ENCODE measurements at places on chromosomes 12 and 14.

GRCh38 chr14:65709576-65709975 is 297.0 kb downstream of the FUT8 start:
- H3K36me3 ChIP-seq: peaks cover 50% of the 10 kb centered on the region
- H3K27ac ChIP-seq: no peak overlapping the region
- DNase-seq: no peak
- H3K4me3 ChIP-seq: no peak overlapping the region
- H3K27me3 ChIP-seq: no peaks in the 10 kb centered on the region

GRCh38 chr12:4214877-4215228 is 58.7 kb upstream of the CCND2 start:
- H3K36me3 ChIP-seq: peaks cover 2% of the 10 kb centered on the region
- peak overlapping the region; percentile 87 for H3K27ac ChIP-seq
- H3K4me1 ChIP-seq: peaks cover 33% of the 10 kb centered on the region
- H3K4me3 ChIP-seq: peak overlapping the region; percentile 31

DNA sequence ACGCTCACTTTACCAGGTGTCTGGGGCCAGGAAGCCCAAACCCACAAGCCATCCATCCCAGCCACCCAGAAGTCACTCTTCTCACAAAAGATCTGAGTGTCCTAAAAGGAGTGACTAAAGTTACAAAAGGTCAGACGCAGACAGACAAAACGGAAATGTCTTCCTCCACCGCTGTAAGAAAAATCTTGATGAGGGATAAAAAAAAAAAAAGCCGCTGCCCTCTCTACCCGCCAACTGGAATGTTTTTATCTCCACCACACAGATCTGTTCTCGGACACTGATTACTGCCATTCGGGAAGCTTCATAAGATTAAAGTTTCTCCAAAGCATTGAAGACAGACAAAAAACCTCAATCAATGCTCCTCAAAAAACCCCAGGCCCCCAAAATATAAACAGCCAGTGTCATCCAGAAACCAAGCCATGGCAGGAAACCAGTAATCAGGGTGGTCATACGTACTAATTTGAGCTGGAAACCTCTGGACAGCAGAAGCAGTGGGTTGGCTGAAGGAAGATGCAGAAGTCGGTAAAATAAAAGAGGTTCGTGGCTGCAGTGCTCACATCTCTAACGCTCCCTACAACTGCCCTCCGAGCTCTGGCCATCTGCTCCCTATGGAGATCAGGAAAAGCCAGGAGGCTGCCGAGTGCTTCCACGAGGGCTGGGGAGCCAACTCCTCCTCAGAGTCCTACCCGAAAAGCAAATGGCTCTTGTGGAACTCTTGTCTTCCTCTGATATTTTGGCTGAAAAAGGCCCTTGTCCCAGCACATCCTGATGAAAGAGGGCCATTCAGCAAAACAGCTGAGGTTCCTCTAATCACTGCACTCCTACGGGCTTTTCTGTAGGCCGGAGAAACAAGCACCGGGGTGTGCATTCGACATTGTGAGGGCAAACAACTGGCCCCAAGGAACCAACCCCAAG is 30.3 kb downstream of the SSH1 start:
- no peak overlapping the region for H3K4me3 ChIP-seq
- no peak for DNase-seq
- H3K36me3 ChIP-seq: peaks cover 20% of the 10 kb centered on the region
- H3K27me3 ChIP-seq: no peaks in the 10 kb centered on the region
- H3K4me1 ChIP-seq: peaks cover 68% of the 10 kb centered on the region

DNA sequence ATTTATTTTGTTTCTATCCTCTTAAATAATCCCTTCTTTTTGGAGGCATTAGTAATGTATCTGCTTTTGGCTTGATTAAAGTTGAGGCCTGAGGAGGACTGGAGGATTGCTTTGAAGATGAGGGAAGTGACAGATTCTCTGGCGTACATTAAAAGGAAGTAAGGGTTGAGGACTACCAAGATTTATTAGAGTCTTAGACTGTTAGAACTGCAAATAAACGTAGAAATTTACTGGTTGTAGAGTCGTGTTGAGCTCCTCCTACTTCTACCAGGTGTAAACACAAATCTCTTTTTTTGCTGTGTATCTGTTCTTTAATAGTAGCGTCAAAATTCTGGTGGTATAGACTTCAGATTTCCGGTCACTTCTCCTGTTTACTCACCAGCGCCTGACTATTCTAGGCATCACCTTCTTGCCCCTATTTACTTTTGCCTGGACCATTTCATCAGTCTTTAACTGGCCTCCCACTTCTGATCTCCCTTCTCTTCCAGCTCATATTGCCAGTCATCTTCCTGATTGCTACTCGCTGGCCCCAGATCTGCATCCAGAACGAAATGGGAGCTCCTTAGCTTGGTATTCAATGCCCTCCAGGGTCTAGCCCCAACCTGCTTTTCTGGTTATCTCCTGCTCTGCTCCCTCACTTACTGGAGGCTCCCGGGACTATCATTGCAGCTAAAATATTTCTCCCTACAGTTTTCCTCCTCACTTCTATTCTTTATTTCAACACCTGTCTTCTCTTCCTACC is 8.4 kb upstream of the EID3 start:
- no peak overlapping the region for H3K27ac ChIP-seq
- DNase-seq: no peak
- peaks cover 60% of the 10 kb centered on the region for H3K4me1 ChIP-seq
- no peaks in the 10 kb centered on the region for H3K27me3 ChIP-seq
- H3K4me3 ChIP-seq: no peak overlapping the region

GRCh38 chr12:54066408-54066807 is 12.8 kb downstream of the HOXC4 start:
- no peaks in the 10 kb centered on the region for H3K36me3 ChIP-seq
- no peak overlapping the region for H3K4me3 ChIP-seq
- no peak overlapping the region for H3K27ac ChIP-seq
- peaks cover 56% of the 10 kb centered on the region for H3K27me3 ChIP-seq
- H3K4me1 ChIP-seq: no peaks in the 10 kb centered on the region

- peaks cover 1% of the 10 kb centered on the region for H3K4me1 ChIP-seq
- peak; percentile 41 for DNase-seq
- H3K36me3 ChIP-seq: peaks cover 8% of the 10 kb centered on the region
- H3K27me3 ChIP-seq: no peaks in the 10 kb centered on the region
- H3K27ac ChIP-seq: no peak overlapping the region
Observed at GRCh38 chr12:117025481-117026151, 73.6 kb downstream of the TESC start.

- H3K4me1 ChIP-seq: peaks cover 26% of the 10 kb centered on the region
- DNase-seq: no peak
- H3K27ac ChIP-seq: no peak overlapping the region
- H3K27me3 ChIP-seq: no peaks in the 10 kb centered on the region
- no peak overlapping the region for H3K4me3 ChIP-seq
- H3K36me3 ChIP-seq: no peaks in the 10 kb centered on the region
Observed at GRCh38 chr14:97543816-97544215, 746.6 kb downstream of the VRK1 start.

GRCh38 chr12:76591476-76591875 is 31.9 kb upstream of the OSBPL8 start:
- no peaks in the 10 kb centered on the region for H3K27me3 ChIP-seq
- DNase-seq: no peak
- peaks cover 13% of the 10 kb centered on the region for H3K4me1 ChIP-seq
- no peaks in the 10 kb centered on the region for H3K36me3 ChIP-seq
- H3K27ac ChIP-seq: no peak overlapping the region
- no peak overlapping the region for H3K4me3 ChIP-seq

DNA sequence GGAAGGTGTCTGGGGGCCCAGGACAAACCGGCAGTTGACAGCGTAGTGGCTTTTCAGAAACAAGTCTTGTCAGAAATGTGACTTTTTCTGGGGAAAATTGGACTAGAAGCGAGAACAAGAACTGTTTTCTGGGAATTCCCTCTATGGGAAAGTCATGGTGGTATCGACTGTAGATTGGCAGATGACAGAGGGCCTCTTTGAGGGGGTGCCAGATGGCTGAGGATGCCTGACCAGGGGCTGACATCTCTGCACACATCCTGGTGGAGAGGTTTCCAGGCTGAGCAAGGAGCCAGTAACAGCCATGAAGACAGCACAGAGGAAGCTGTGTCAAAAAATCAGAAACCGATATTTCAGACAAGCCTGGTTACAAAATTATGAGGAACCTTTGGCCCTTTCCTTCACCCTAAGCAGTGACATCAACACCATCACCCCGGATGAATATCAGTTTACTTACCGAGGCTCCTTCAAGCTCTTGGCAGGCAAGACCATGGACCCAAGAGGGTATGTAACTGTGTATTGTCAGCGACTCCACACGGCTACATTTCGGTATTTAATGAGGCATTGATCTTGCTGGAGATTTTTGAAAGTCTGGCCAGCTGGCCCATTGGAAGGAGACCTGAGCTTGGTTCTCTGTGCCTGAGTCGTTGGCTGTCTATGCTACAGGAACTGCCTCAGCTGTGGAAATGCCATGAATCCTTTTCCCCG is 1525.3 kb upstream of the TMEM132C start:
- no peaks in the 10 kb centered on the region for H3K4me1 ChIP-seq
- H3K27ac ChIP-seq: no peak overlapping the region
- no peaks in the 10 kb centered on the region for H3K27me3 ChIP-seq
- no peak for DNase-seq

GRCh38 chr14:23018107-23018506 is 8.2 kb upstream of the C14orf93 start:
- no peak for DNase-seq
- H3K27me3 ChIP-seq: no peaks in the 10 kb centered on the region
- no peak overlapping the region for H3K27ac ChIP-seq
- H3K4me3 ChIP-seq: no peak overlapping the region
- peaks cover 35% of the 10 kb centered on the region for H3K4me1 ChIP-seq

GRCh38 chr14:55131370-55132137 is 2.5 kb downstream of the LGALS3 start:
- H3K27ac ChIP-seq: peak overlapping the region; percentile 43
- H3K4me3 ChIP-seq: peak overlapping the region; percentile 21
- no peak for DNase-seq

DNA sequence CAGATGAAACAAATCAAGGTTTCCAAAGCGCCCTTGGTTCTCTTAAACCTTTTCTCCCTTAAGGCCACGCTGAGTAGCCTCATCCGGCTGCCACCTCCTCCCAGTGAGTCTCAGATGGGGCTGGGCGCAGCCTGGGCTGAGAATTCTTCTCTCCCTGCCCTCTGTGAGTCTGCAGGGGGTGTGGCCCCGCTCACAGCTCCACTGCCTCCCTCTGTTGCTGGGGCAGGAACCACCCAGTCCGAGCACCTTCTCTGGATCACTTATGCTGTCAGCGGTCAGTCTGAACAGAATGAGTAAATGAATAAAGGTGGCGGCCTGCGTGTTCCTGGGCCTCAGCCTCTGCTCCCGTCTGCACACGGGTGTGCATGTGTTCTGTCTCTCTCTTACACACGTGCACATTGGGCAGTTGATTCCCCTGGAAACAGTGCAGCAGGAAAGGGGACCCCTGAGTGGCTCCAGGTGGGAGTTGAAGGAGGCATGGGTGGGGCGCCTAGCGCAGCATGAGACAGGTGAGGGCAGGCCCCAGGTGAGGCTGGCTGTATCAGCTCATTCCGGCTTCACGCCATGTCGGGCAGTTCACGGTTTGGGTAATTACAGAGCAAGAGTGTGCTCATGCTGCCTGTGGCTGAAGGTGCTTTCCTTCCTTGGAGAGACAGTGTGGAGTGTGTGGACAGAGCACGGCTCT is 4.3 kb downstream of the PAPLN start:
- H3K36me3 ChIP-seq: peaks cover 2% of the 10 kb centered on the region
- no peak for DNase-seq
- H3K4me1 ChIP-seq: peaks cover 29% of the 10 kb centered on the region
- no peak overlapping the region for H3K27ac ChIP-seq

DNA sequence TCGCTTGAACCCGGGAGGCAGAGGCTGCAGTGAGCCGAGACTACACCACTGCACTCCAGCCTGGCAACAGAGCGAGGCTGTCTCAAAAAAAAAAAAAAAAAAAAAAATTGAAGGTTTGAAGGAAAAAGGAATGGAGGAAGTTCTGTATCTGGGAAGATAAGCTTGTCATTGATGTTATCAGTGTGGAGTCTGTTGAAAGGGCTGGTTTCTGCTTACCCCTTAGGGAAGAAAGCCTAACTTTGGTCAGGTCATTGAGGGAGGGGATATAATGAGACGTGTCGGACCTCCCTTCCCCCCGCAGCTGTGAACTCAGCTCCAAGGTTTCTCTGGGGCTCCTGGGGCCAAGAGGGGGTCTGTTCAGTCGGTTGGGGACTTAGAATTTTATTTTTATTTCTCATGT is 16.4 kb downstream of the DAO start:
- no peak for DNase-seq
- H3K4me1 ChIP-seq: no peaks in the 10 kb centered on the region
- no peaks in the 10 kb centered on the region for H3K36me3 ChIP-seq
- H3K4me3 ChIP-seq: no peak overlapping the region
- H3K27me3 ChIP-seq: peaks cover 11% of the 10 kb centered on the region
- H3K27ac ChIP-seq: no peak overlapping the region

- H3K27me3 ChIP-seq: no peaks in the 10 kb centered on the region
- DNase-seq: peak; percentile 8
Observed at GRCh38 chr14:45426685-45427282, 173.8 kb upstream of the MIS18BP1 start.

GRCh38 chr12:56150563-56150962 is 1.8 kb upstream of the MYL6B start:
- H3K27ac ChIP-seq: peak overlapping the region; percentile 98
- no peaks in the 10 kb centered on the region for H3K27me3 ChIP-seq
- H3K36me3 ChIP-seq: peaks cover 15% of the 10 kb centered on the region

- H3K27me3 ChIP-seq: no peaks in the 10 kb centered on the region
- no peak for DNase-seq
- H3K36me3 ChIP-seq: peaks cover 11% of the 10 kb centered on the region
- H3K4me3 ChIP-seq: no peak overlapping the region
Observed at GRCh38 chr14:23102801-23103200, 2.0 kb downstream of the CIROP start.

DNA sequence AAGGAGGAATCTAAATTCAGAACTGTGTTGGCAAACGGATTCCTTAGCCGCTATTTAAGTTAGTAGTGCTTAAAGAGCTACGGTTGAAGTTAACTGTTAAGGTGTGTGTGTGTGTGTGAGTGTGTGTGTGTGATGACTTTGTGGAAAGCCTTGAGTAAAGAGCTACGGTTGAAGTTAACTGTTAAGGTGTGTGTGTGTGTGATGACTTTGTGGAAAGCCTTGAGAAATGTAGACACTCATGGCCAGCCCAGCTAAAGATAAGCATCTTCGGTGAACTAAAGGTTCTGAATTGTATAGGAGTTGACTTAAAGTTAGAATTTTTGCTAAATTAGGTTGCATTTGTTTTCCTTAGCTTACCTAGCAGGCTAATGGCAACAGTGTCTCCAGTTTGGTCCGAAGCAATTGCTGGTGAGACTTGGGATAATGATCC is 1.4 kb downstream of the KTN1 start:
- H3K4me3 ChIP-seq: peak overlapping the region; percentile 84
- peak overlapping the region; percentile 85 for H3K27ac ChIP-seq
- DNase-seq: peak; percentile 14
- peaks cover 43% of the 10 kb centered on the region for H3K4me1 ChIP-seq
- H3K27me3 ChIP-seq: no peaks in the 10 kb centered on the region

- no peaks in the 10 kb centered on the region for H3K4me1 ChIP-seq
- no peak for DNase-seq
- no peaks in the 10 kb centered on the region for H3K36me3 ChIP-seq
Observed at GRCh38 chr14:72844524-72844923, 49.4 kb downstream of the DPF3 start.

GRCh38 chr14:38605193-38606114 is 349.6 kb upstream of the CLEC14A start:
- no peak for DNase-seq
- H3K36me3 ChIP-seq: no peaks in the 10 kb centered on the region
- H3K4me1 ChIP-seq: no peaks in the 10 kb centered on the region

All from activated CD4-positive, alpha-beta T cell treated with anti-CD3 and anti-CD28 coated beads, Interleukin-2, amount 10 ng/mL, durations not matched to agents 7 days and 5 days (primary cell).